ENCODE measurements at places on chromosomes 5 and 9.

DNA sequence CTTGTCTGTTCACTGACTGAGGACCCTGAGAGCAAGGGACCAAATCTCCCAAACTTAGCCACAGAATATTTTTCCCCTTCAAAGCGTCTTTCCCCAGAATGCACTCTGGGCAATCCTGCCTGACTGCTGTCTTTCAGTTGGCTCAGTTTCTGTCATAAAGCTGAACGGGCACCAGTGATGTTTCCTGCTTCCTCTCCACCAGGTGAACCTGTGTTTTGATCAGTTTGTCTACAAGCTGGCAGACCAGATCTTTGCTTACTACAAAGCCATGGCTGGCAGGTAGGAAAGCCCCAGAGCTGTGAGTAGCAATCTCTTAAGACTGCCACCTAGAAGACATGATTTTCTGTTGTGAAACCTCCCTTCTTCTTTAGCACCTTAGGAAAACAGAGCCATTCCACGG is 61.8 kb downstream of the CYFIP2 start:
- no peak for DNase-seq

- DNase-seq: no peak
Measured at GRCh38 chr5:96001262-96001661, 39.6 kb upstream of the ELL2 start.

DNA sequence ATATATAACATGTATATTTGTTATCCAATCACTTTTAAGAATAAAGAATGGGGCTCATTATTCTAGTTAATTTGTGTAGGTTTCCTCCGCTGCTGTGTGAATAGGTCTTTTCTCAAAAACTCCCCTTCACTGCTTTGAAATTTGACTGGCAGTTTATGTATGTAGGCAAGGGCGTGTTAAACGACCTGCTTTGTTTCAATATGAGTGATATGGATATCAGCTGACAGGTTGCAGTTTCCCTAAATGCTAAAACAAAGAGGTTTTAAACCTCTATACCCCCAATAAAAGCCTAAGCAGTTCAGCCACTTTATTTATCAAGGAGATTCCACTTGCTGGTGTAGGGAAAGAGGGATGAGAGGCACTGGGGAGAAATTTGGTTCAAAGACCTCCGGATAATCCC is 159.6 kb downstream of the TMEM167A start:
- DNase-seq: no peak

- DNase-seq: no peak
Measured at GRCh38 chr5:65203746-65204145, 278.0 kb downstream of the ADAMTS6 start.

DNA sequence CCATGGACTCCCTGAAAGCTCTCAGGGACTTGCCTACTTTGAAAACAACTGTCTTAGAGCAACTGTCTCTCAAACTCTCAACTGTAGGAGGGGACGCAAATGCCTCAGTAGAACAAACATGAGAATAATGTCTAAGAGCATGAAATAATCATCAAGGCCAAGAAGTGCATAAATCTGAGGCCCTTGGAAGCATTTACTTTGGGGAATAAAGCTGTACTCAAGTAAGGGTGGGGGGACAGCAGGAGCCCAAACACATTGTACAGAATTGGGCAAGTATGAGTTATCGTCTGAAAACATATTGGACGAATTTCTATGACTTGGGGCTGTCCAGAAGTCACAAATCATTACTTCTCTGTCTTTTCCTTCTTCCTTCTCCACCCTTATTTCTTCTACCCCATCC is 96.3 kb upstream of the HMHB1 start:
- DNase-seq: no peak
